Hematopoietic multipotent progenitor cell treated with erythropoietin and hydrocortisone succinate and interleukin-3 and kit ligand, for 4 days (in vitro differentiated cells): ENCODE measurements at places on chromosomes 13 and 19.

- DNase-seq: no peak
Measured at GRCh38 chr13:94783489-94783888, 71.1 kb upstream of the SOX21 start.

GRCh38 chr13:53200498-53201453 is 172.2 kb downstream of the OLFM4 start:
- DNase-seq: peak; percentile 78

DNA sequence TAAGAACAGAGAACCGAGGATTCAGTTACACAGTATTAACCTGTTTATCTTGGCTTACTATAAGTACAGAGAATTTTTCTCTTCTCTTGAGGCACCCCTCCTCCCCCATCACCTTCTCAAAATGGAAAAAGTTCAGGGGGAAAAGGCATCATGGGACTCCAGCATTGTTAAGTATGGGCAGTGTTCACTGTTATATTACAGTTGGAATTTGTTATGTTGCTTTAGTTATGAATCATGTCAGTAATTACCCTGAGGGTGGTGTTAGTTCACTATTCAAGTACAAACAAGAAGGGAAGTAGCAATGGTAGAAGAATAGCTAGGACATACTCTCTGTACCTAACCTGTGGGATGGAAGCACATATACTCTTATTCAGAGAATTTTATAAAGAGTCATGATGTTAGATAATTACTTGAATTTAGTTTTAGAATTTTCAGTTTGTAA is 12.0 kb downstream of the LPAR6 start:
- peak; percentile 58 for DNase-seq

- peak; percentile 95 for DNase-seq
Measured at GRCh38 chr19:43755256-43755801, 567 bp upstream of the SMG9 start.

- no peak for DNase-seq
Measured at GRCh38 chr19:803099-803561, 5.9 kb downstream of the PTBP1 start.

GRCh38 chr19:19436137-19436691 is 30.7 kb downstream of the GATAD2A start:
- DNase-seq: no peak

DNA sequence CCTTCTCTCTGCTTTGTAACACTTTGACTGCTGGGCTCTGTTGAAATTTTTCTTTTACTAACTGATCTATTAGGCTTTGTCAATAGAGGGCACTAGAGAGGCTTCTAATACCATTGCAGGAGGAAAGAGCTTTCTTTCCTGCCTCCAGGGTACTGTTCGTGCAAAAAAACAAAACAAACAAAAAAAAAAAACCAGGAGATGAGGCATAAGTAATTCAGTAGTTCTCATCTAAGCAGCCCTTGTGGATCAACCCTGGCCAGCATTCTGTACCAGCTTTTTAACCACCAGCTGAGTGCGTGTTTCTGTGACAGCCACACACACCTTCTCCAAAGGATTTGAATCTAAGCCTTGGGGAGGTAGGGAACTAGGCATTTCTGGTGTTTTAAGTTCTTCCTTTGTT is 1707.6 kb upstream of the SLC10A2 start:
- peak; percentile 77 for DNase-seq

GRCh38 chr19:51135004-51135403 is 7.1 kb upstream of the SIGLEC7 start:
- no peak for DNase-seq

- no peak for DNase-seq
Measured at GRCh38 chr13:110168999-110169933, 137.7 kb downstream of the COL4A1 start.

DNA sequence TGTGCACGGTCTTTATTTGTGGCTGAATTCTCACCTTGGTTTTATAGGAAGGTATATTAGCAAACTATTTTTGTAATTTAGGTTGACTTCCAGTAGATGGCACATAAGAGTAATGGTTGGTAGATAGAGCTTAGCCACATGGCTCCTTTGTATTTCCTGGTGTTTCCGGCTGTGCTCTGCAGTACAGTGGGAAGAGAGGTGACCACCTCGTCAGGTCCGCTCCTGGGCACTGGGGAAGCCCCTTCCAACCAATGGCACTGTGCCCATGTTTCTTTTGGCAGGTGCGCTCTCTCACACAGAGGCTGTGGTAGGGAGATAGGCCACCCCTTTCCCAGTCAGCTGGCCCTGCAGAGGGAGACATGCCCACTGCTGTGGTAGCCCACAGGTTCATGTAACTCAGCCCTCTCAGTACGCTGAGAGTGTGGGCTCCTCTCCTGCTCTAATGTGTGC is 74.3 kb upstream of the ATP12A start:
- peak; percentile 55 for DNase-seq

- peak; percentile 86 for DNase-seq
Measured at GRCh38 chr13:28324181-28324789, 170.6 kb downstream of the FLT1 start.

- DNase-seq: no peak
Measured at GRCh38 chr19:8642561-8642960, 12.1 kb downstream of the NFILZ start.

- no peak for DNase-seq
Measured at GRCh38 chr13:47100214-47100853, 203.5 kb upstream of the HTR2A start.

DNA sequence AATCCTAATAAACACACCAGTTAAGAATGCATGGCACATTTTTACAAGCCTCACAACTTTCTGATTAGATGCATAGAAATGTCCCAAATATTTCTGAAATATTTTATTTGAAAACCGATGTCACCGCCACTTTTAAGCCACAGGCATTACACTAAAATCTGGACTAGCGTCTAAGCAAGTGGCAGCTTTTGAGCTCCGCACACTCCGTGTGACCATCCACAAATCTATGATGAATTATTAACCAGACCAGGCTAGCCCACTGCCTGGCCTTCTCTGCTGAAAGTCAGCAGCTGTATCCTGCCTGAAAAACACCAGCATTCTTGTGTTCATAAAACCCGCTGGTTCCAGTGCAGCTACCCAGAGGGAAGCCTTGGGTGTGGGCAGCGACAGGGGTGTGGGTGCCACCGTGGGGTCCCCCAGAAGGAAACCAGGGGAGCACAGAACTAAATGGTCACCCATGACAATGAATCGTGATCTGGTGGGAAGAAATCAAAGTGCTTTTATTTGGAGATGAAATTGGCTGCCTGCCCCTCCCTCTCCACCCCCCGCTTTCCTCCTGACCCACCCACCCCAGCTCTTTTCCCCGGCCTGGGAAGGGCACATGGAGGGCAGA is 13.8 kb downstream of the RASA3 start:
- DNase-seq: no peak

- no peak for DNase-seq
Measured at GRCh38 chr19:5554828-5555227, 12.9 kb downstream of the TINCR start.

- no peak for DNase-seq
Measured at GRCh38 chr13:111027458-111028439, 87.4 kb upstream of the ARHGEF7 start.

DNA sequence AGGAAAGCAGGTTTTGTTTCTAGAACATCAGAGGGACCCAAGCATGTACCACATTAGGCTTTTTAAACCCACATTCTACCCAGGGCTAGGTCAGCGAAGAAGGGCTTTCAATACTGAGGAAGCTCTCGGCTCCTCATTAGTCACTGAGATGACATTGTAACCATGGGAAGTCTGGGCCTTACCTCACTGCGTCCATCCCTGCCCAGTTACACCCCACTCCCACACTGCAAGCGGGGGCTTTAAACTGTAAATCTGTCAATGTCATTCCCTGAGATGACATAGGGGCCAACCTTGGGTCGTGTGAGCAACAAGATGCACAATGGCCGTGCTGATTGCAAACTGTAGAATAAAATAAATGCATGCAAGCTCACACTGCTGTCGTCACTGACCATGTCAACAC is 21.7 kb upstream of the TFDP1 start:
- DNase-seq: no peak

DNA sequence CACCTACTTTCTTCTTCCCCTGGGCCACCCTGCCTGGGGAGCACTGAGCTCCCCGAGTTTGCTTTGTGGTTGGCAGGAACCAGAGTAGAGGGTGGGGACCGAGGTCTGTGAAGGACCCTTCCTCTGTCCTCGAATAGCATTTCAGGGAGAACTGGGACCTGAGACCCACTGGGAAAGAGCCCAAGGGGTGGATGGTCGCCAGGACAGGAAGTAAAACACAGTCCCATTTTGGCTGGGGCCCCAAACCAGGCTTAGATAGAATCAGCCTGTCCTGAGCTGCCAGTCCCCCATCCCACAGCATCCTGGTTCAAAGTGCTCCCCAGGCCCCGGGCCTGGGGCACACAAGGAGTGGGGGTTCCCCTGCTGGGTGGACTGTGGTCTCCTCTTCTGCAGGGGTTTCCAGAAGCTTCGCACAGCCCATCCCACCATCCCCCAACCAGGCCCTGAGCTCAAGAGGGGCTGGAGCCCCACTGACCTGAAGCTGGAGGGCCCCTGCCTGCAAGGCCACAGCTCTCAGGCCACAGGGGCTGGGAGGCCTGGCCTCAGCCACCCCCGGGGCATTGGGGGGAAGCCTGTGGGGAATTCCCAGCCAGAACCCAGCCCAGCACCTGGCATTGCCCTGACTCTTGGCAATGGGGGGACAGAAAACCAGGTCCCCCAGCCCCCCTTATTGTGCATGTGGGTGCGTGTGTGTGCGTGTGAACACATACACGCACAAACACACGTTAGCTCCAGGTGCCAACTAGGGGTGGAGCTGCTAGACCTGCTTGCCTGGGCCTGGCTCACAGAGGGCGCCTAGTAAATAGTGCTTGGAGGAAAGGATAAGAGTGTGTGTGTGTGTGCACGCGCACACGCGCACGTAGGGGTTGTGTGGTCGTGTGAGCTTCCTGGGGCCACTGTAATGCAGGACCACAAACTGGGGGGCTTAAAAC is 995 bp upstream of the MKNK2 start:
- peak; percentile 58 for DNase-seq

- peak; percentile 50 for DNase-seq
Measured at GRCh38 chr13:21546372-21546771, 57.6 kb downstream of the MICU2 start.

DNA sequence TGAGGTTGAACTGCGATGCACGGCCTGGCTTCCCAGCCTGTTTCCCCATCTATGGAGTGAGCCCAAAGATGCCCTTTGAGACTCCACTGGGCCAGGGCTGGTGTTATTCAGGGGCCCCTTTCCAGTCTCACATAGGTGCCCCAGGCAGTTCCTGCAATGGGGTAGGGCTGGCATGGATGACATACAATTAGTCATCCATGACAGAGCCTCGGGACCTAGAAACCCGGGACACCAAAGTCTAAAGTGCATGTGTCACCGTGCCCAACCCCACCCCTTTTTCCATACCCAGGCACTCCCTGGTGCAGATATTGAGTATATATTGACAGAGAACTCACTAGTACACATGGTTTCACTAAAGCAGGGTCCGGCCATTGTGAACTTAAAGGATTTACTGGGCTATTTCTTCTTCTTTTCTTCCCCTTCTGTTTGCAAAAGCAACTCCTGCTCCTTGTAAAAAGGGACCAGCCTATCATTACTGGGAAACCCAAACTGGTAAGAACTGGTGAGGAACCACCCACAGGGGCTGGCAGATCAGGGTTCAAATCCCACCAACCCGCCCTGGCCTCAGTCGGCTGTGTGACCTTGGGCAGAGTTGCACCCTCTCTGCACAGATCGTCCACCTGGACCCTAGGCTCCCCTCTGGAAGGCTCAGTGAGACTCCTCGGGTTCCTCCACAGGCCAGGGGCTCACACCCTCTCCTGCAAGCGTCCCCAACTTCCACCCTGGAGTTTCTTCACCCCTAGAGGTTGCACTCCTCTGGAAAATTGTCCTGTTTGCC is 2.7 kb downstream of the B3GNT3 start:
- no peak for DNase-seq

DNA sequence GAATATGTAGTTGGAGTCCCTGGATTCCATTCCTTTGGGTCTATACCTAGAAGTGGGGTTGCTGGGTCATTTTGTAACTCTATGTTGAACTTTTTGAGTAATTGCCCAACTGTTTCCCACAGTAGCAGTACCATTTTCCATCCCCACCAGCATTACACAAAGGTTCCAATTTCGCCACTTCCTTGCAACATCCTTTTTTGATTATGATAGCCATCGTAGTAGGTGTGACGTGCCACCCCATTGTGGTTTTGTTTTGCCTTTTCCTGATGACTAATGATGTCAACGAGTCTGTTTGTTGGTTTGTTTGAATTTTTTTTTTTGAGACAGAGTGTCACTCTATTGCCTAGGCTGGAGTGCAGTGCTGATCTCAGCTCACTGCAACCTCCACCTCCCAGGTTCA is 3.3 kb upstream of the PEX11G start:
- DNase-seq: peak; percentile 89

GRCh38 chr13:26024558-26024957 is 27.3 kb downstream of the SHISA2 start:
- DNase-seq: no peak

GRCh38 chr13:110937511-110938285 is 22.8 kb upstream of the ANKRD10 start:
- no peak for DNase-seq

DNA sequence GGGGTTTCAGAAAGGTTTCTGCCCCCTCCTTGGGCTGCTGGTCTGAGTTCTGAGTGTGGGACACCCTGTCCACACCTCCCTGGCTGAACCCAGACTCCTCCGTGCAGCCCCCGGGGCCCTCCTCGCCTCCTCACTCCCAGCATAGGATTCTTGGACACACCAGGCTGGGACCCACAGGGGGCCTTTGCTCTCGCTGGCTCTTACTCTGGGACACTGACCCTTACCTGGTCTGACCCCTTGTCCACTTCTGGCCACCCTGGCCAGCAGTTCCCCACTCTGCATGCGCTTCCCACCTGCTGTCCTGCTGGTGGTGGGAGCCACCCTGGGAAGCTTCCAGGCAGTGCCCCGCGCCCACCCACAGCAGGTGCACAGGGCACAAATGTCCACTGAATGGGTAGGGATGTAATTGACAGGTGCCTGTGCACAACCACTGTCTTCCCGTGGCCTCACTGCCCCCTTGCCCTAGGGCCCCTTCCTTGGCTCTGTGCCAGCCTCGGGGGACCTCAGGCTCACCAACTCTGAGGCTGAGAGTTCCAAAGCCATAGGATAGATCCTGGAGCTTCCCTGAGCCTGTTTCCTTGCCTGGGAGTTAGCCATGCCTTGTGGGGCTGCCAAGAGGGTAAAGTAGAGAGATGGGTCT is 7.0 kb upstream of the SLC25A42 start:
- DNase-seq: no peak

DNA sequence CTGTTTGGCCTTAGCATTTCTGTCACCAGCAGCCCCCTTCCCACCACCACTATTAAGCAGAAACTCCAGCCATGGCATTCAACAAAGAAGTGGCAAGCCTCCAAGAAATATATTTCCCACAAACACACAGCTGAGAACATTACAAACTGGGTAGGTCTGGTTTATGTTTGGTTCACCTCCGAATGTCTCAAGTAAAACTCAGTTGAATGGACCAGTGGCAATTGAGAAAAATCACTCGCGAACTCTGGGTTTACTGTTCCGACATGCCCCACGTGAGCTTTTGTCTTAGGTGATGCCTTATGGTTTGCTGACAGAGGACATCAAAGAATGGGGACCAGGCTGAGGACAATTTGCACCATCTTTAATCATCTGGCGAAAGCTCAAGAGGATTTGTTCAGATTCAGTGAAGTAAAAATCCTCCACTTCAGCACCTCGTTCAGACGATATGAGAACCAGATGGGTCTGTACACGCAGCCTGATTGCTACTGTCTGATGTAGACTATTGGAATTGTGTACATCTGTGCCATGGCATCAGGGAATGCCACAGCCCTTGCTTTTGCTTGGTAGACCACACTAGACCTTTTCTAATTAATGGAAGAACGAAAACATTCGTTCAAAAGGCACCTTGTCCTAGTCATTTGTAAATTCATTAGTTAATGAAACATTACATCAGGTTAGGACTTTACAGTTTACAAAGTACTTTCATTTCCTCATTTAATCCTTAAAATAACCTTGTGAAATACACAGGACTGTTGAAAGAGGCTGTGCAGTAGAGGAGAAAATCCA is 59.4 kb downstream of the SLC10A2 start:
- no peak for DNase-seq
